ENCODE measurements at places on chromosomes 6 and 20.

DNA sequence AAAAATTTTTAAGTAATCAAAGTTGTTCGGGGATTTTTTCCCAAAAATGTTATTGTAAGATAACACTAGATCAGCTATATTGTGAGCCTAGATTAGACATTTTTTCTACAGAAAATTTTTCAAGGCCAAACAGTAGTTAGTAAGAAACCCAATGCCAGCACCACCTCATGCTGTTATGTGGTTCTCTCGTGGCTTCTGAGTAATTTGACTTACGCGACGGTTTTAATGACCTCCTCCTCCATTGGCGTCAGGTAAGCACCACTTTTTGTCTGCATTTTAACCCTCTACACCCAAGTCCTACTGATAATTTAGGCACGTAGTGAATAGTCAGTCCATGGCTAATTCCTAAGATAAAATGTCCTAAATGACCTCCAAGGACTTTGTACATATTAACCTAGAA is 9.7 kb downstream of the RPS6KA2 start:
- no peak for DNase-seq

- no peak for DNase-seq
These were observed 43.1 kb upstream of the NAA20 start for GRCh38 chr20:19973961-19974629.

DNA sequence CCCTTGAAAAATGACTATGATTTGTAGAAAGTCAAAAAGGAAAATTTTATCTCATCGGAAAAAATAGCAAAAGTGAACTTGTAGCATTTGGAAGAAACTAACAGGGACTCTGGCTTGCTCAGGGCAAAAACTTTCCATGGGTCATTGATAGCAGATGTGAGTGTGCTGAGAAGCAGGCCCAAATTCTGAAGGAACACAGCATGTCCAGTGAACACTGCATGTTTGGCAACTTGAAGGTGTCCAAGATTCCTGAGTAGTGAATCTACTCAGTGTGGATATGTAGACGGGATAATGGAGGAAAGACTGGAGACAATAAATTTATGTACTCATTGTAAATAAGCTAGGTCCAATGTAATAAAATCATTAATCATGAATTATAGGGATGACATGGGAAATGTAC is 8.2 kb downstream of the SLC17A2 start:
- no peak for DNase-seq

DNA sequence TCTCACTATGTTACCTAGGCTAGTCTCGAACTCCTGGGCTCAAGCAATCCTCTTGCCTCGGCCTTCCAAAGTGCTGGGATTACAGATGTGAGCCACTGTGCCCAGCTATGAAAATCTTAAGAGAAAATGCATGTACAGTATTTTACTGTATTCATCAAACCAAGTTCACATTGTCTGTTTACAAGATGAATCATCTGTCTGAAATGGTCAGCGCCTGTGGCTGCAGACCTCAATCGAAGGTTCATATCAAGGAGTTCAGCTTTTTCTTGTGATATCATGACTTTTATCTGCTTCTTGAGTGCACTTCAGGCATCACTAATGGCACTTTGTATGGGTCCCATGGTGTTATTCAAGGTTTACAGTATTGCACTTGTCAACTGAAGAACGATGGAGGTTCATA is 155.1 kb downstream of the SLC16A10 start:
- DNase-seq, result no peak

Measured in NCI-H446 (cell line).